ENCODE measurements at places on chromosomes 2 and 18.

- DNase-seq, result peak; percentile 19
Measured at GRCh38 chr2:225173909-225174308, 131.6 kb upstream of the DOCK10 start.

GRCh38 chr2:129016972-129017371 is 698.3 kb upstream of the HS6ST1 start:
- no peak for DNase-seq

- no peak for DNase-seq
Measured at GRCh38 chr2:10750610-10751009, 29.2 kb downstream of the ATP6V1C2 start.

GRCh38 chr2:64637931-64638330 is 15.8 kb downstream of the SERTAD2 start:
- DNase-seq, result no peak

DNA sequence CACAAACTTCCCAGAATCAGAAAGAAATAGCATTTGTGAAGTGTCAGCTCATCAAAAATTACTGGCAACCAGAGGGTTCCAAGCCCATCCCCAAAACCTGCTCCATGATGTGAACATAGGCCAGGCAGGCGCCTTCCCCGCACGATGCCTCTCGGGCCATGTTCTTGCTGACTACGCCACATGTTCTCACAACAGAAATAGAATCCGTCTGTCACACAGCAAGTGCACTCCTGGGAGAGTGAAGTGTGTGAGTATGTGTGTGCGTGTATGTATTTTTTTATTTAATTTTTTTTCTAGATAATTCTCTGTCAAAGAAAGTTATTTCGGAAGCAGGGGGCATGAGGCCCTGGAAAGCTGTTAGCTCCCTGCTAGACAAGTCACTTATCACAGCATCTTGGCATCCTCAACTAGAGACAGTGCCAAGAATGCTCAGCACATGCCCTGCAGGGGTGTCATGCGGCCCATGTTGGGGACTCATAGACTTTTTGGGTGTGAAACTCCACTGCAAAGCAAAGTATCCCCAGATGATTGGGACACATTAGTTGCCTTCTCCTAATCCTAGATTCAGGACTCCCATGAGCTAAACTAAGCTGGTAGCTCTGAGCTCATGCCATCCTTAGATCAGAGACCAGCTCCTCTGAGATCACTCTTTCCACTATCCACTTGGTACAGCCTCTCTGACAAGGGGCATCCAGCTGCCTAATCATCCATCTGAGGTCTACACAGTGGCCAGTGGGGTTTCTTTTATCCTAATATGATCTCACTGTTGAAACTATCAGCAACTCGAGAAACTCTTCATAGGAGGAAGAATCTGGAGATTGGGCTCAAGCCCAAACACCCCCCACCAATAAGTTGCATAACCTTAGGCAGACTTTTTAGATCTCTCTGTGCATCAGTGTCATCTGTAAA is 53.2 kb upstream of the CYRIA start:
- no peak for DNase-seq

DNA sequence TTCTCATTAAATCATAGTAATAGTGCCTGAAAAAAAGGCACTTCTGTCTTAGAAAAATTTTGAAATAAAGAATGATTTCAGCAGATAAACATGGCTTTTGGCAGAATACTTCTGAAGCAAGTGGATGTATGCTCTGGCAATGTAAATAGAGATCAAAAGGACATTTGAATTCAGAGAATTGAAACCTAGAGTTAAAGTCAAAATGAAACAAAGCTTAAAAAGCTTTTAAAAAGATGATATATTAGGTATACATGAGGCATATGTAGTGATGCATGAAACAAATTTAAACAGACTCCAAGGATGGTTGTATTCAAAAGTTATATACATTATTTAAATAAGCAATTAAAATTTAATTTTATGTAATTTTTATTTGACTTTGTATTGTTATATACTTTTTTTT is 1344.5 kb upstream of the TMEFF2 start:
- no peak for DNase-seq

- DNase-seq, result no peak
Measured at GRCh38 chr2:151845884-151846283, 17.7 kb upstream of the ARL5A start.

DNA sequence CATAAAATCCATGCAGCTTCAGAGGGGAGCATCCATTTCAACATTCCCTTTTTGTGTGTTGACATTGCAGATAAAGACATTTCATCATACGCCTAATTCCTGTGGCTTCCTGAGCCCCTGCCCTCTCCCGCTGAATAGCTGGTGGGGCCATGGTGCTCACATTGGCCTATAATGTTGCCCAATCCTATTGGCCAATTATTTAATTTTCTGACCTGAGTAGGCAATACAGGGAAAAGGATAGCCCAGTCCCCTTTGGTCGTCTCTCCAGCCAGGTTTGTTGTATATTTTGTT is 163.8 kb upstream of the MYCN start:
- DNase-seq, result no peak

DNA sequence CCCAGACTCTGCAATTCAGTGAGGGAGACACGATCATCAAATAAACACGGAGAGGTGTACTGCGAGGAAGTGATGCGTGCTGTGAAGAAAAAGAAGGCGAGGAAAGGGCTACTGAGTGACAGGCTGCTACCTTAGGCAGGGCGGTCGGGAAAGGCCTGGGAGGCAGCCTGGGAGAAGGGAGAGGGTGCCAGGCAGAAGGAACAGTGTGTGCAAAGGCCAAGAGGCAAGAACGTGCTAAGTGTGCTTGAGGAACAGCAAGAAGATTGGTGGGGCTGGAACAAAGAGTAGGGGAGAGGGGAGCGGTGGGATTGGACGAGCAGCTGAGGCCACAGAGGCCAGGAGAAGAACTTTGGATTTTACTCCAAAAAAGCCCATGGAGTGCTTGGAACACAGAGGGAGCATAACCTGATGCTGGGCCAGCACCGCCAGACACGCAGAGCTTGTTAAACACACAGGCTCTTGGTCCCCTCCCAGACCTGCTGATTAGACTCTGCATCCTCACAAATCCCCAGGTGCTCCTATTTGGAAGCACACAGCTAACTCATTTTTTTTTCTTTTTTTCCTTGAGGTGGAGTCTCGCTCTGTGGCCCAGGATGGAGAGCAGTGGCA is 30.4 kb downstream of the SERTAD2 start:
- no peak for DNase-seq

- DNase-seq, result no peak
Measured at GRCh38 chr18:22349317-22349898, 68.3 kb downstream of the CTAGE1 start.

GRCh38 chr2:207506426-207506825 is 23.3 kb upstream of the CREB1 start:
- no peak for DNase-seq

- DNase-seq, result peak; percentile 1
Measured at GRCh38 chr2:94759211-94759610, 112.0 kb upstream of the TEKT4 start.

DNA sequence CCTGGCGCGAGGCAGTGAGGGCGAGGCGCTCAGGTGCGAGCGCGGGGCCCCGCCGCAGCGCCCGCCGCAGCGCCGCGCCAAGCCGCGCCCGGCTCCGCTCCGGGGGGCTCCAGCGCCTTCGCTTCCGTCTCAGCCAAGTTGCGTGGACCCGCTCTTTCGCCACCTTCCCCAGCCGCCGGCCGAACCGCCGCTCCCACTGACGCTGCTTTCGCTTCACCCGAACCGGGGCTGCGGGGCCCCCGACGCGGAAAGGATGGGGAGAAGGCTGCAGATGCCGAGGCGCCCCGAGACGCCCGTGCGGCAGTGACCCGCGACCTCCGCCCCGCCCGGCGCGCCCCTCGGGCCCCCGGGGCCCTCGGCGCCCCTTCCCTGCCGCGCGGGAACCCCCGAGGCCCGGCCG is 328 bp upstream of the INHBB start:
- peak; percentile 58 for DNase-seq

GRCh38 chr2:171864357-171864985 is 29.6 kb downstream of the SLC25A12 start:
- no peak for DNase-seq

- DNase-seq, result no peak
Measured at GRCh38 chr2:152322222-152322621, 12.8 kb upstream of the FMNL2 start.

DNA sequence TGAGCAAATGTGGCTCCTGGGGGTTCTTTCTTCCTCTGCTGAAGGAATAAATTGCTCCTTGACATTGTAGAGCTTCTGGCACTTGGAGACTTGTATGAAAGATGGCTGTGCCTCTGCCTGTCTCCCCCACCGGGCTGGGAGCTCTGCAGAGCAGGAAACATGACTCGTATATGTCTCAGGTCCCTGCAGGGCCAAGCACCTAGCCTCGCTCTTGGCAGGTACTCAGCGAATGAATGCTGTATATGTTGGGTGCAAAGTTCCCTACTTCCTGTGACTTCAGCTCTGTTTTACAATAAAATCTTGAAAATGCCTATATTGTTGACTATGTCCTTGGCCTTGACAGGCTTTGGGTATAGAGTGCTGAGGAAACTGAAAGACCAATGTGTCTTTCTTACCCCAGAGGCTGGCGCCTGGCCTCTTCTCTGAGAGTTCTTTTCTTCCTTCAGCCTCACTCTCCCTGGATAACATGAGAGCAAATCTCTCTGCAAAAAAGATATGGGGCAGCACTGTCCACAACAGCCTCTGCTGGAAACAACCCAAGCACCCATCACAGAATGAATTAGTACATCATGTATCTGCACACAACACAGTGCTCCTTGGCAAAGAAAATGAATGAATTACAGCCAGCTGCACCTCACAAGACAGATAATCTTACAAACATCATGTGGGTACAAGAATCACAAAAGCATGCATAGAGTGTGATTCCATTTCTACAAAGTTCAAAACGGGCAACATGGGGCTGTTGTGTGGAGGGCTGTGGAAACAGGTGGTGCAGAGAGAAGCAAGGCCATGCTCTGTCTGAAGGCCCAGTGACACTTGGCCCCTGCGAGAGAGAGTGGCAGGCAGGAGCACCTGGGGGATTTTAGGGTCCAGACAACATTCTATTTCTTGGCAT is 6.6 kb downstream of the IL1RN start:
- no peak for DNase-seq

All from adipocyte (in vitro differentiated cells).